T-helper 22 cell (primary cell): ENCODE measurements at places on chromosomes 3 and 15.

DNA sequence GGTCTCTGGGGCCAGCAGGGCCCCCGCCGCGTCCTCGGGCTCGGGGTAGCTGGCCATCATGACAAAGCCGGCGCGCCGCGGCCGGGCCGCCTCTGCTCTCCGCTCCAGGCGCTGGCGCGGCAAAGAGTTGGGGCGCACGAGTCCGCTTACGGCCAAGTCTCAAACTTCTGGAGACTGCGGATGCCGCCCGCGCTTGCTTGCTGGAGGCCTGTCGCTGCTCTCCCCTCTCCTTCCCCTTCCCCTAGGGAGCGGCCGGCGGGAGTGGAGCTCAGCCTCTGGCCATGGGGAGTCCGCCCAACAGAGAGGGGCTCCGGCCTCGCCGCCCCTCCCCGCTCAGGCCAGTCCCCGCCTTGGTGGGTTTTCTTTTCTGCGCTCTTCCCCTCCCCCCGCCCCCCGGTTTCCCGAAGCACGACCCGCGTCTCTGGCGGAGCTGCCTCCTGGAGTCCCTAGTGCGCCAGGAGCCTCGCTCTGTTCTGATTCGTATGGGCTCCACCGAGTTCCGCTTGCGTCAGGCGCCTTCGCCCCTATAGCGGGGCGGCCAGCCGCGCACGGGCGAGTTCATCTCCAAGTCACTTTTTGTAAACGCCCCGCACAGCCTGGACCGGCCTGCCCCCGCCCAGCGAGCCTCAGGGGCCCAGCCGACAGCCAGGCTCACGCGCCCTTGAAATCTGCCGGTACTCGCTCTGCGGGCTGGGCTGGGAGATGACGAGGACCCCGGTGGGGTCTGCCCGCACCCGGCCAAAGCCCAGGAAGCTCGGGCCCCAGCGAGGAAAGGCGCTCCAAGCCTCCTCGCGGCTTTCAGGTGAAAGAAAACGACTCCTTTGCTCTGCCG is at the start of the genes FOXL2 and FOXL2NB:
Gene FOXL2, minus strand, starts transcription at position 475 of the 832 bp plus-strand sequence. Its CDS starts 415 bp downstream, at position 60.
Gene FOXL2NB, plus strand, starts transcription at position 555 of the 832 bp plus-strand sequence. Its CDS starts 148 bp downstream, at position 703.
- DNase-seq, result peak; percentile 13

GRCh38 chr3:53074366-53074696 is 28.5 kb upstream of the SFMBT1 start:
- DNase-seq, result no peak

DNA sequence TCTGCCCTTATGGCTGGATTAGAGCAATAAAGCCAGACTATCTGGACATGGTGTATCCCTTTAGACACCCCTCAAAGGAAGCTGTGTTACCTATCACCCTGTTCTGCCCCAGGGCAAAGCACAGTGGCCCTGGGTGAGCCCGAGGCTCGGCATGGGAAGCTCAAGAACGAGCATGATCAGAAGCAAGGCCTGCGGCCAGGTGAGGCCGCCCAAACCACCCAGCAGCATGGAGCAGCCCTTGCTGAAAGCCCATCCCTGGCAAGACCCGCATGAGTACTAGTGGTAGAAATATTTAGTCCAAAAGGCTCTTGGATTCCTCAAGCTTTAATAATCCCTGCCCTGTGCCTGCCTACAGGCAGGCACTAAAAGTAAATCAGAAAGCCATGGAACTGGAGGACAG is 261.1 kb downstream of the MEX3B start:
- no peak for DNase-seq

DNA sequence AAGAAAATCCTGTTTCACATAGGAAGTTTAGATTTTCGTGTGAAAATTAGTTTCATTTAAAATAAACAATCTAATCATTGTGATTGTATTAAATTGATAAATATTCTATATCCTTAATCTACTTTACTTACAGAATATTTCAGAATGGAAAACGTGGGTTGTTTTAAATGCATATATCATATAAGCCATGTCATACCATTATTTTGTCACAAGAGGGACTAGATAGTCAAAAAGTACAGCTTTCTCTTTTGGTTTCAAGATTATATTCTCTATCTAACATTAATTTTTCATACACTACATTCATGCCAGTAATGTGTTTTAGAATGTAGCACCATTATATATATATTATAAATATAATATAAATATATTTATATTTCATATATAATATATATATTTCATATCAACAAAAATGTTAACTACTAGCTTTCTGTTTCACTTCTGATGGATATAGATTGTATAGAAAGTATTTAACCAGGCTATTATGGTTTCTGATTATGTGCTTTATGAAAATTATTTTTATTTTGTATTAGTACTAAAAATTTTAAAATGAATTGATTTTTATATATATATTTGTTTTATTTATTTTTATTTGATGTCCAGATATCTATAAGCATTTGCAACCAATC is 45.3 kb downstream of the OSTN start:
- DNase-seq, result no peak

DNA sequence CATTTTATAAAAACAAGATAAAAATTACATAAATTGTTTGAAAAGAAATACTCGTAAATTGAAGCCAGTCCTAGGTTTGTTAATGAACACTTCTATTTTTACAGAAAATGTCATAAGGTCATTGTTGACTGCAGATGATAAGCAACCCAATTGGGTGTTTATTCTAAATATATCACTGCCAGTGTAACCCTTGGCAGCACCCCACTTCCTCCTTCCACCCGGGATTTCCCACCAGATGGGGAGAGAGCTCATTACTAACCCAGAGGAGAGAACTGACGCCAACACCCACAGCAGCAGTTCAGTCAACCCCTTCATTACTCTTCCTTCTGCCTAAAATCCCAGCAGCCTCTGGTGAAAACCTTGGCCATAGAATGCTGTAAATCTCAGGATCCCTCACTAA is 307.6 kb downstream of the GAP43 start:
- DNase-seq, result no peak

GRCh38 chr15:65893060-65893459 is 23.8 kb downstream of the RAB11A start:
- no peak for DNase-seq

DNA sequence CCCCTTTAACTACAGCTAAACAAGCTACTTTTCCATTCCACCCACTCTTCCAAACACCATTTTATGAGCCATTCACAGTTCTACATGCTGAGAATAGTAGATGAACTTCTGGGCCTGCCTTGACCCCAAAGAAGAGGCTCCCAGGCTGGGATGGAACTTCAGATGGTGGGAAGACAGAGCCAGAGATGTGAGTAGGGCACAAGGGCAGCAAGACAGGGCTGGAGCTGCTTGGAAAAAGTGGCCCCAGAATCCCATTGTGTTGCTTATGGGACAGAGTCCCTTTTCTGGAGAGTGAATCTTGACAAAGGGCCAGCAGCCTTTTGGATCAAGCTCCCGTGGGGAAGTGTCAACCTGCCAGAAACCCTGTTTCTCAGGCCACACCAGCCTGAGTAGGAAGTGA is 516.5 kb upstream of the PPP2R3A start:
- no peak for DNase-seq

DNA sequence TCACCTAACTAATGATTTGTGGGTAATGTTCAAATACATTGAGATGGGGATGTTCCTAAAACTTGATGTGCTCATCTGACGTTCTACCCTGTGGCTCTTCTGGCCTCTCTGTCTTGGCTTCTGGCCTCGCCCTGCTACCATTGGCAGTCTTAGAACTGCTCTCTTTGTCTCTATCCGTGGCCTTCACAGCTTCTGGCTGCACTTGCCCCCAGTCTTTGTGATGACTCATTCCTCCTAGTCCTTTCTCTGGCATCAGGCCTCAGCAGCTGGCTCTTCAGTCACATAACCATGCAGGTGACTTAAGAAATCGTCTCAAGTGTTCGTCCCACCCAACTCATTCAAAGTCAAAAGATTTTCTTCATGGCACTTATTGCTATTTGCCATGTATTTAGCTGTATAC is 188.1 kb downstream of the BBX start:
- no peak for DNase-seq

DNA sequence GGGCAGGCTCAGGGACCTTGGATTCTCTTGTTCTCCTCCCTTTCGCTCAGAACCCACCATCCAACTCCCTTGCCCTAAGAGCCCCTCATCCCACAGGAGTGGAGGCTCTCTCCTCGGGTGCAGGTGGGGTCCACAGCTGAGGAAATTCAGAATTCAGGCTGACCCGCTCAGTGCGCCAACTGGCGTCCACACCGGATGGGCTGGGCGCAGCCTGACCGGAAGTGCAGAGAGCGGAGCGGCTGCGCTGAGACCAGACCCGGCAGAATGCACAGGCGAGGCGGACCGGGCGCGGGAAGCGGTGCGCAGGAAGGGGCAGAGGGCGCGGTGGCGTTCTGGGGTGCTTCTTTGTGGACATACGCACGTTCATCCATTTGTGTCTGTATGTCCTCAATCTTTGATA is 210.4 kb upstream of the NDN start:
- no peak for DNase-seq

- no peak for DNase-seq
Observed at GRCh38 chr15:56877255-56877970, 41.0 kb upstream of the TCF12 start.

GRCh38 chr15:88623061-88623460 is 1.9 kb downstream of the AEN start:
- DNase-seq, result no peak

DNA sequence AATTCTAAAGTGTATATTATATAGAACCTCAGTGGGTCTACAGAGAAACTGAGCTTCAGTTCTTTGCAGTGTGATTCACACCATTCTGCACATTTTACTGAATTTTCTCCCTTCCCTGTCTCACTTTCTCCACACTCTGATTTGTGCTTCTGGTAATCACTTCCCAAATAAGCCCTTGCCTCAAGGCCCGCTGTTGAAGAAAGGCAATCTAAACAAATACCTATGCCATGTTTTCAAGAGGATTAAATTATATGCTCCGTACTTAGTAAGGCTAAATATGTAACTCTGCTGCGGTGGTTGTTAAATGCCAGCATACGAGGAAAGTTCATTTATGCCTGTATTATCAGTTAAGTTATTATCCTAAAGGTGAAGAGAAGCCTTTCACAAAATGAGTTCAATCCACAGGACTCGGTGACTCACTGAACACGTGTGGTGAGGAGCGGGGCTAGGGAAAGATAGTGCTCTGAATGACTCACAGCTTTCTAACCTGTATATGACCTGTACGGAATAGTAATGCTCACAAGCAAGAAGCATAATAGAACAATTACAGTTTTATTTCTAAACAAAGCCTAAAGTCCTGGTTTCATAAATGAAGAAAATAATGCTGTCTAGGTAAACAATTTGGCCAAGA is 25.1 kb downstream of the CNTN6 start:
- no peak for DNase-seq

DNA sequence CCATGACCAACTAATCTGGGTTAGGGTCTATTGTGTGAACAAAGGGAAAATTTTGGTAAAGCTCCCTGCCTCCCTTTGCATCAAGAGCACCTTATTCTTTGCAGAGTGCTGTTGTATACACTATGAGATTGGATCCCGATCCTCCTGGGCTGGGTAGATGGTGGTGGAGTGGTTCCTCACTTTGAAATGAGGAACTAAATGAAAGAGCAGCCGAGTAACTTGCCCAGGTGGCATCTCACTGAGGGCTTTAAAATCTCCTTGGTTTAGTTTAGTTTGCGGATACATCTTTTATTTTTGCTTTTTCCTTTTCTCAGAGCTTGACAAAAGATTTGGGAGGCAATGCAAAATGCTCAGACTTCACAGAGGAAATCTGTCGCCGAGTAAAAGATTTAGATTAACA is 19.4 kb downstream of the IDH3A start:
- no peak for DNase-seq

- DNase-seq, result no peak
Observed at GRCh38 chr15:71386448-71387236, 271.4 kb downstream of the THSD4 start.

GRCh38 chr3:192156382-192156781 is 571.0 kb downstream of the FGF12 start:
- DNase-seq, result no peak

- no peak for DNase-seq
Observed at GRCh38 chr3:172617976-172618375, 92.9 kb downstream of the NCEH1 start.

DNA sequence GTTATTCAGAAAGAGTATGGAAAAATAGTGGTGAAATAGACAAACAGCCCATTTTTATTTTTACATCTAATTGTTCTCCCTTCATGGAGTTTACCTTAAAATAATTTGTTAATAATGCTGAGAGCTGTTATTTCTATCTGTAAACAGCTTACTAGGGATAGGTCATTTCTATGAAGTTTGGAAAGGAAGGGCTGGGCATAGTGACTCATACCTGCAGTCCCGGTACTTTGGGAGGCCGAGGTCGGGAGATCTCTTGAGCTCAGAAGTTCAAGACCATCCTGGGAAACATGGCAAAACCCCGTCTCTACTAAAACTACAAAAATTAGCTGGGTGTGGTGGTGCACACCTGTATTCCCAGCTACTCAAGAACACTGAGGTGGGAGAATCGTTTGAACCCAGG is 624.3 kb upstream of the LMCD1 start:
- DNase-seq, result no peak

DNA sequence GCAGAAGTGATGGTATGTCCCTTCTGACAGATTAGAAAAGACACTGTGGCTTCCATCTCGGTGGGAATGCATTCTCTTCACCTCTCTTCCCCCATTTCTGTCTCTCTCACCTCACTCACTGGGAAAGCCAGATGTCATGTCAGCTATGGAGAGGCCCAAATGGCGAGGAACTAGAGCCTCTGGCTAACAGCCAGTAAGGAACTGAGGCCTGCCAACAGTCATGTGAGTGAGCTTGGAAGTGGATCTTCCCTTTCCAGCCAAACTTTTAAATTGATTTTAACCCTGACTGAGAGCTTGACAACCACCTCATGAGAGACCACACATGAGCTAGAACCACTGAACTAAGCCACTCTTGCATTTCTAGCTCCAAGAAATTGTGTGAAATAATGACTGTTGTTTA is 35.2 kb upstream of the CDAN1 start:
- DNase-seq, result no peak

DNA sequence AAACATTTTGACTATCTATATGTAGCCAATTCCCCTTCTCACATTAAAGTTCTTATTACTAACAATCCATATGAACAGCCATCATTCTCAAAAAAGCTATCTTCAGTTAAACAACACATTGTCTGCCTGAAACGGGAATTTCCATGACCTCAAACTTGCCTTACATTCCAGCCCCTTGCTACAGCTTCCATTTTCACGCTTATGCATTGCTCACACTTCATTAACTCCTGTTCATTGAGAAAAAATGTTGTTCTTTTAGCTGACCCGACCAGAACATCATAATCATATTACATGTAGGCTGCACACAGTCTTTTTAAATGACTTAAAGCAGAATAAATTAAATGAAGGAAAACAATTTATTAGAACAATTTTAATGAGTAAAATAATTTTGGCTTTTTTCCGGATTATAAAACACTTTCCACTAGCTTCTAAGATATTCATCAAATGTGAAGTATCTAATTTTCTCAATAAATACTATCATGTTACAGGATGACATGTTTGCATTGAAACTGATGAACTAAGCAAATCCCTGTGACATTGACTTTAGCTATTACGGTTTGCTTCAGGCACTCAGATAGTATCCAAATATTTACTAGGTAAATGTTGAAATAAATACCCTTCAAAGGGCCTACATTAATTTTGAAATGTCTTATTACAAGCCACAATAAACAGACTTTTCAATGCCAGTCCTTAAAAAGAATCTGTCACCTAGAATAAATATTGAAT is 49.9 kb downstream of the P3H2 start:
- DNase-seq, result no peak

DNA sequence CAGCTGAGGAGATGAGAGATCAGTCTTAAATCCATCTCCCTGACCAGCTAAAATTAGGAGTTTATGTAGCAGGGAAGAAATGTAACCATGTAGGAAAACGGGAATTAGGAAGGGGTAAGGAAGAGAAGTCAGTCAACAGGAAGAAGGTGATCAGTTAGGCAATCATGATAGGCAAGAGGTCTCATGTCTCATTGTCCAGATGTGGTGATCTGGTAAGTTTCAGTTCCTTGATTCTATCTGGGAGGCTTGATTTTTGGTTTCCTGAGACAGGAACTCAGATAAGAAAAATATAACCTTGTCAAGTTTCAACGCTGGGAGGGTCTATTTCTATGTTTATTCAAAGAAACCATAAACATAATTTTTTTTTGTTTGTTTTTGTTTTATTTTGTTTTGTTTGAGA is 40.3 kb upstream of the TBC1D5 start:
- DNase-seq, result no peak
